Activated CD8-positive, alpha-beta memory T cell treated with anti-CD3 and anti-CD28 coated beads, Interleukin-2, amount 10 ng/mL, durations not matched to agents 7 days and 5 days (primary cell): ENCODE measurements at places on chromosomes 7 and 10. TPM values are rescaled to one million over a fixed set of nuclear protein-coding genes. Genes with fewer than 3 reads are reported as not detected.

Gene SORCS3
- total RNA-seq, result not detected

Gene DLX6
- total RNA-seq, result not detected

Gene GPRIN2
- total RNA-seq, result not detected

- DNase-seq, result no peak
Observed at GRCh38 chr10:104988686-104989085, 347.6 kb downstream of the SORCS3 start.

Gene CPN1
- total RNA-seq, result not detected

Gene AGBL3
- 2.8 TPM for total RNA-seq

Gene PRKCQ
- total RNA-seq, result 58.7 TPM

GRCh38 chr7:83204715-83205114, 42.0 kb upstream of the PCLO start:
- no peak for DNase-seq

- no peak for DNase-seq
Observed at GRCh38 chr7:123682690-123683089, 27.0 kb downstream of the LMOD2 start.

DNA sequence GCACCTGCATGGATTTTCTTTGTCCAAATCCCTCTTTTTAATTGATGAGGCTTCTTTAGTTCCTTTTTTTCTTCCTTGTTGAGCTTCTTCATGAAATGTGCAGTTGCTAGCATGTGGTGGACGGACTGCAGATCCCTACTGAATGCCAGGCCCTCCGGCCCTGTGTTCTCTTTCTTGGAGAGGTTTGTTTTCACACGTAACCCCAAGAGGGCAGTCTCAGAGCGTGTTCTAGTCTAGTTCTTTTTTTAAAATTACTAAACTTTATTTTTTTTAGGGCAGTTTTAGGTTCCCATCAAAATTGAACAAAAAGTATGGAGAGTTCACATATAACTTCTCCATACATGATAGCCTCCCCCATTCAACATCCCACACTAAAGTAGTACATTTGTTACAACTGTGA, 190.0 kb downstream of the CFTR start:
- DNase-seq, result no peak

GRCh38 chr7:2965301-2965700, 78.4 kb downstream of the CARD11 start:
- no peak for DNase-seq

Gene SUN1
- total RNA-seq, result 46.3 TPM

Gene PTPRZ1
- total RNA-seq, result not detected

- DNase-seq, result no peak
Observed at GRCh38 chr7:139487366-139488080, 4.0 kb upstream of the KLRG2 start.

- no peak for DNase-seq
Observed at GRCh38 chr7:81926-82756, 110.2 kb upstream of the FAM20C start.

DNA sequence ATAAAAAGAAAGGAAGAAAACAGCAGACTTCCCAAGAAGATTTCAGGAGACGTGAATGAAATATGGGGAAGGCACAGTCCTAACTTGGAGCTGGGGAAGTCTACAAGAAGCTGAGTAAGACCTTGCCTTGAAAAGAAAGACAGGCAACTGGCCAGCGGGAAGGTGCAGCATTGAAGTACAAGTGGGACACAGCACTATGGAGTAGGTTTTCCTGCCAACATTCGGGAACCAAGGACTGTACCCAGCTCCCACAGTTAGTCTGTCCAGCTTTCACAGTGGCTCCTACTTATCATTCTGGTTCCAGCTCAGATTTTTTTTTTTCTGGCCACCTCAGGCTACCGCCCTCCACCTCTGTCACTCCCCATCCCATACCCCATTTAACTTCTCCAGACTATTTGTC, 10.0 kb downstream of the HPS1 start:
- no peak for DNase-seq

DNA sequence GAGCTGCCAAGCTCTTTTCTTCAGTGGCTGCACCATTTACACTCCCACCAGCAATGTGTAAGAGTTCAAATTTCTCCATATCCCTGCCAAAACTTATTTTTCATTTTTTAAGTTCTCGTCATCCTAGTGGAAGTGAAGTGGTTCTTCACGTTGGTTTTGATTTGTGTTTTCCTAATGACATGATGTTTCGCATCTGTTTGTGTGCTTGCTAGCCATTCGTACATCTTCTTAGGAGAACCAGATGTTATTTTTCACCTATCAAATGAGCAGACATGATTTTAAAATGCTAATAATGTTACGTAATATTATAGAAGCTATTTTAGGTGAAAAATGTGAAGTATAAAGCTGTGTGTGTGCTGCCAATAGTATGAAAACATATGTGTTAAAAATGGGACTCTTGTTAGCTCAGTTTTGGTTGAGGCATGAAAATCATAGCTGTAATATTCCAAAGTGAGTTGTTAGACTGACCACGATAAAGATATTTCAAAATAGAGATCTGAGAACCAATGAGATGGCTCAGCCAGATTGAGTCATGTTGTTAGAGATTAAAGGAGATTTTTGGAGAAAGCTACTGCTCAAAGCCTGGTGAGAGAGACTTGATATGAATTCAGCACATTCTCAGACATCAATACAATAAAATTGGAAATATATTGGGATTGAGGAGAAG, 25.9 kb upstream of the GALNT11 start:
- no peak for DNase-seq

DNA sequence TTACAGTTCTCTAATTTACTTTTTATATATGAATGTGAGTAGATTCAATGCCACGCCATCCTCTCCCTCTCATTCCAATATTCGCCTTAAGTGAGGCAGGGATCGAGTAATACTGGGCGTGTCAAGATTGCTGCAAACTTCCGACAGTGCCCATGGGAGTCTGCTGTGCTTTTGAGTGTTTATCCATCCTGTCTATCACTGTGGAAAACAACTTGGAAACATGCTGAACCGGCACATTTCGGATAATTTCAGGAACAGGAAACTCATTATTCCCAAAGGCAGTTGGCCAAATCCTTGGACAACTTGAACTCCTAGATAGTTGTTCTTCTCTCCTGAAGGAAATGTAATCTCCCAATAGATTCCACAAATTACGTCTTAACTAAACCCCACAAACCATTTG, 28.5 kb downstream of the PIP4K2A start:
- DNase-seq, result no peak

DNA sequence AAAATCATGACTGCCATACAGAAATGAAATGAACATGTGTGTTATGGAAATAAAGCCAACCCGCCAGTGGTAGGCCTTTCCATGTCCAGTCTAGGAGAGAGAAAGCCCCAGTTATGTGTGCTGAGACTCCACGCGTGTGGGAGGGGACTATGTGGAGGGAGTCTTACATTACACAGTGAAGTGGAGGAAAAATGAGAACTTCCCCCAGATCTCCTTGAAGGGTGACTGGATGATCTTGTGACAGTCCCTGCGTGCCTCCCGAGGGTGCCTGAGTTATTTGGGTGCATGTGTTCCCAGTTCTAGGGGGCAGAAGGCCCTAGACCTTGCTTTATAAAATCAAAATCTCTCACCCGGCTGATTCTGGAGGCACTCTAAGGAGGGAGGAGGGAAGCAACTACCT, 24.2 kb downstream of the UPP1 start:
- no peak for DNase-seq

Gene SKIDA1
- 0.26 TPM for total RNA-seq

DNA sequence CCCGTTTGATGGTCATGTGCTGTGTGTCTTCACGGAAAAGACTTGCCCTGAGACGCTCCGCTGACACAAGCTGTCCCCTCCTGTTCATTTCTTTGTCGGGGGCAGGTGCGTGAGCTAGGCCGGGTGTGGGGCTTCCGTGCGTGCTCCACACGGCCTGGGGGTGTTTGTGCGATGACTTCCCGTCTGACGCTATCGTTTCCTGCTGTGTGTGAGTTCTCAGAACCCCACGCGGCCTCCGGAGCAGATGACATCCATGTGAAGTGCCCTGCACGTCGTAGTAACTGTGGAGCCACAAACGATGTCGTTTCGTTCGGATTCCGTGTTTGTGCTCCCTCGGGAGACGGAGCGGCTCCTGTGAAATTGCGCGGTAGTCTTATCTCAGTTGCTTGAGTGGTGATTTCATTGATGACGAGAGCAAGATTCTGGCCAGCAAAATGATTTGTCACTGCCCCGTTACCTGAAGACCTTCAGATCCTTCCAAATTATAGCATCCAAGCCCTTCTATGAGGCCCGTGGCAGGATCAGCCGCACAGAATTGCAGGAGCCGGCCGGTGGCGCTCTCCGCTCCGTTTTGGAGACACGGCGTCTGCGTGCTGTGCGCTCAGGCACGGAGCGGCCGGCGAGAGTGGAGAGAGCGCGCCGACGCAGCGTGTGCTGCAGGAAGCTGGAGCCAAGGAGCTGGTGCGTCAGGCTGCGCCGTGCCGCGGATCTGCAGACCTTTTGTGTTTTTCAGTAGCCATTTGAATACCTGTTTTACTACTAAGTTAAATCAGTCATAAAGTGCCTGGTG, 94.9 kb downstream of the NKX6-2 start:
- DNase-seq, result no peak

- peak; percentile 80 for DNase-seq
Observed at GRCh38 chr7:138865843-138866242, 67.8 kb upstream of the ATP6V0A4 start.

Gene CRYGN
- not detected for total RNA-seq

DNA sequence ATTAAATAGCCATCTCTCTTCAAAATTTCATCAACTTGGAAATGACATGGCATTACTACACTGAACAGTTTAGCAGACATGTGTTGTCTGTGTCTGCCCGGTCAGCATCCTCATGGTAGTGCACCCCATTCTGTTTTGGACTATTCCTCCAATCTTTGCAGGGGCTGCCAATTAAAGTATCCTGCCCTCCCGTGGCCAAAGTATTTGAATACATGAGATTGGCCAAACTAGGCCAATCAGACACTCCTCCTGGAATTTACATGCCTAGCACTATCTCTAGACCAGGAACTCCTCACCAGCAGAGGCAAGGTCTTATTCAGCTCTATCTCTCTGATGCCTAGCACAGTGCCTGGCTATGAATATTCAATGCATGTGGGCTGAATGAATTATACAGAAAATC, 4.4 kb downstream of the SHTN1 start:
- no peak for DNase-seq

DNA sequence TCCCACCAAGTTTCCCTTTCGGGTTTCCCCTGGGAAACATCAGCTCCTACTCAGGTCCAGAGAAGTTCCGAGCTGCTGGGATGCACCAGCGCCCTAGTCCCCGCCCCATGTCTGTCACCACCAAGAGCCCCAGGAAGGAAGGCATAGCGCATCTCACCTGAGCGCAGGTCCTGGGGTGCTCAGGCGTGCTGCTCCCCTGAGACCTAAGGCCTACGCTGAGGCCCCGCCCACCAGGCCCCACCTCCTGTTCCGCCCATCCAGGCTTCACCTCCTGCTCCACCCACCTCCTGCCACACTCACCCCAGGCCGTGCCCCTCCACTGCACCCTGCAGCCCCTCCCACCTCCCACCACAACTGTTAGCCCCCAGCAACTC, 1.2 kb upstream of the TFR2 start:
- peak; percentile 58 for DNase-seq

GRCh38 chr10:104104418-104104817, 17.6 kb upstream of the SFR1 start:
- no peak for DNase-seq

DNA sequence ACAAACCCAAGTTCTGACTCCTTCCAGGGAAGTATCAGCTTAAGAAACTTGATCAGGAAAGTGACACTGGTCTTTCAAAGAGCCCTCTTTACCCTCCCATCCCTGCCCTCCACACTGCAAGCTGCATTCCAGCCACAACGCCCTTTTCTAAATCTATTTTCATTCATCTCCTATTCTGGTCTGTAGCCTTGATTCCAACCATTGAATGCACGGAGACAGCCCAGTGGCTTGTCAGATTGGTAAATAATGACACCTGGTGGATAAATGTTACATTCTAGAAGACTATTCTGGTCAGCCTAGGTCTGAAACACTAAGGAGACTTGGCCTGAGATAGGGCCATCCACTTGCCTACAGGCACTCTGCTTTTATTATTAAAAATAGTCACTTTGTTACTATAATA, 20.9 kb downstream of the MORN4 start:
- DNase-seq, result no peak

DNA sequence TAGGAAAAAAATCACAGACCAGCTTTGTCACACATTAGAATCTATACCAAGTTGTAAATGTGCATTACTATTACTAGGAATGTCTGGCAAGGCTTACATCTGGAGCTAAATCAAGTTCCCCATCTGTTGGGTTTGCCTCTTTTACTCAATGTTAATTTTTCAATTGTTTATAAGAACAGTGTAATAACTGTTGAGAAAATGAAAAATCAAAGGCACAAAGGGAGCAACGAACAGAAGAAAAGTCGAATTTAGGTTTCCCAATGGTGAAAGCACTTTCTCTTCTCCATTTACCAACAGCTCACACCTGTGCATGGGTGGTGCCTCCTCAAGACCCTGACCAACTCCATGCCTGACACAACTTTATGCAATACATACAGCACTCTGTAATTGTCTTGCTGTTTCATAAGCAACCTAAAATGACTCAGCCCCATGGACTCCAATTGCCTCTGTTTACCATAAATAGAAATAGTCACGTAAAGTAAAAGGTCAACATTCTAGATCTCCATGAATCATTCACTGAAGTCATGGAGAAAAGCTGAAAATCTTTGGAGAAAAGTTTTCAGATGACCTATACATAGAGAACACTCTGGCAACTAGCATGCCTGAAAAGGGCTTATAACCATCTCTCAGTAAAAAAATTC, 95.5 kb upstream of the KCNIP2 start:
- no peak for DNase-seq

- no peak for DNase-seq
Observed at GRCh38 chr10:75379212-75379724, 22.3 kb downstream of the ZNF503 start.

Gene NDUFB8
- total RNA-seq, result 268 TPM

DNA sequence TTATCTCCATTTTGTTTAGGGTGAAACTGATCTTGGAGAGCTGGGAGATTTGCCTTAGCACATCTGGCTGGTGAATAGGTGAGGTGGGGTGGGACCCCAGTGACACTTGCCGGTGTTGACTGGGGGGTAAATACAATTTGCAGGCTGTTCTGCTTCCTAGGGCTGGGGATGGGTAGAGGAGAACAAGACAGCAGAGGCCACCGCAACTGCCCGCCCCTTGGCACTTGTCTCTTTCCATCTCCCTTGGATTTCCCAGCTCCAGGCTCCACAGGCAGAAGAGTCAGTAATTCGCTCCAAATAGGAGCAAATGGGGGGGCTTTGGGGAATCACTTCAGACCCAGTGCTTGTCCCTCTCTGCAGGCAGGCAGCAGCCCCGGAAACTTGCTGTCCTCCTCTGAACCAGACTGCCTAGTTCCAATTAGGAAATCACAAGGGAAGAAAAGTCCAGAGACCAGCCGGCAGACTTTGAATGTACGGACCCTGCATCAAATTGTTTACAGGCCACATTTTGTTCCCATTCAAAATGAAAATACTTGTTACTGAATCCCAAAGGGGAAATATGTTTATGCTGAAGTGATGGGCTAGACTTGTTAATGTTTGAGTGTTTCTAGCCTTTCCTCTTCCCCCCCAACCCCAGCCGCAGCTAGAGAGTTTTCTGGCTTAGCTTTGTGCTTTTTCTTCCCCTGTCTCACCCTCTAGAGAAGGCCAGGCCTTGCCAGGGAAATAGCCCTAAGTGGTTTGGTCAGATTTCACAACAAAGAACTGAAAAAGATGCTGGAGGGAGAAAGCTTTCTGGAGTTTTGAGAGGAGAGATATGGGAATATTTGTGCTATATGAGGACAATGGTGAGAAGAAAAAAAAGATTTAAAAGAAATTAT, 10.0 kb upstream of the INPP5F start:
- no peak for DNase-seq

GRCh38 chr10:80503584-80504157, 34.0 kb upstream of the SH2D4B start:
- no peak for DNase-seq
